GM23338 (cell line): ENCODE measurements at places on chromosomes 2 and 18. TPM values are rescaled to one million over a fixed set of nuclear protein-coding genes. Genes with fewer than 3 reads are reported as not detected.

DNA sequence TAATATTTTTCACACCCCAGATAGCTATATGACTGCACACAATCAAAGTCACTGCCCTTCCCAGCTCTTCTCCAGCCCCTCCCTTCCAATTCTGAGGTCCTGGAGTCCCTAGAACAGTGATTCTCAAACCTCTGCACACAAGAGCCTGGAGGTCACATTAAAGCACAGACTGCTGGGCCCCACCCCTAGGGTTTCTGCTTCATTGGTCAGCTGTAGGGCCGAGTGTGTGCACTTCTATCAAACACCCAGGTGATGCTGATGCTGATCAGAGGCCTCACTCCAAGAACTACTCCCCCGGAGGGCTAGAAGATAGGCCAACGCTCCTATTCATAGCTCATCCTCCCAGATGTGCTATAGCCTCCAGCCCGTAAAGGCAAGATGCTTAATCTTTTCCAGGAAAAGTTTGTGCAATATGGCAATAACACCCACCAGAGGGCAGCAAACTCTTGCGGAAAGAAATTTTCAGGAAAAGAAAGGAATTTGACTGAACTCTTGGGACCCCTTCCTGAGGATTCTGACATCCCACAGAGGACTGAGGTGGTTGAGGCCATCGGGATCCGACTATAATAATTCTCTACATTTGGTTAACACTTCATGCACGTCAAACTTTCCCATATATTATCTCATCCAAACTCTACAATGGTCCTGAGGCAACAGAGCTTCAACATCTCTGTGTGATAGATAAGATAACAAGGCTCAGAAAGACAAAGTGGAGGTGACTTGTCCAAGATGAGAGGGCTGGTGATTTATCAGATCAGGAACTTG is 194.2 kb upstream of the PKDCC start:
- H3K4me3 ChIP-seq: no peak overlapping the region
- no peak overlapping the region for H3K27ac ChIP-seq
- no peaks in the 10 kb centered on the region for H3K27me3 ChIP-seq
- DNase-seq: peak; percentile 93

DNA sequence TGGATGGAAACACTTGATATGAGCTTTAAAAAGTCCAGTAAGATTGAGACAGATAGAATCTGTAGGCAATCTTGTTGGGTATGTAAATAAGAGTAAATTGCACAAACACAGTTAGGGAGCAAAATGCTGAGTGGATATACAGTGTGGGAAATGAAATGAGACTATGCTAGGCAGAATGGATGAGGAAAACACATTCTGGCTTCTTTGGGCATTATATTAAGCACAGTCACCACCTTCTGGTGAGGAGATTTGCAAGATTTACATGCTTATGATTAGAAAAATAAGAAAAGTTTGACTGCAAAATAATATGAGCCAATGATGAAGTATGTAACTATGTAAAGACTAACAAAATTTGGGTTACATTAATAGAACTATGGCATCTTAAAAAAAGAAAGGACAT is 2165.0 kb upstream of the CELF4 start:
- no peaks in the 10 kb centered on the region for H3K36me3 ChIP-seq
- H3K4me1 ChIP-seq: peaks cover 20% of the 10 kb centered on the region
- DNase-seq: no peak
- no peak overlapping the region for H3K27ac ChIP-seq

- H3K27ac ChIP-seq: no peak overlapping the region
- no peak overlapping the region for H3K4me3 ChIP-seq
- no peak for DNase-seq
- peaks cover 4% of the 10 kb centered on the region; the same call in 1 of the 2 replicates for H3K4me1 ChIP-seq
- no peaks in the 10 kb centered on the region for H3K36me3 ChIP-seq
These were observed 6.4 kb downstream of the ITSN2 start for GRCh38 chr2:24353973-24354372.

DNA sequence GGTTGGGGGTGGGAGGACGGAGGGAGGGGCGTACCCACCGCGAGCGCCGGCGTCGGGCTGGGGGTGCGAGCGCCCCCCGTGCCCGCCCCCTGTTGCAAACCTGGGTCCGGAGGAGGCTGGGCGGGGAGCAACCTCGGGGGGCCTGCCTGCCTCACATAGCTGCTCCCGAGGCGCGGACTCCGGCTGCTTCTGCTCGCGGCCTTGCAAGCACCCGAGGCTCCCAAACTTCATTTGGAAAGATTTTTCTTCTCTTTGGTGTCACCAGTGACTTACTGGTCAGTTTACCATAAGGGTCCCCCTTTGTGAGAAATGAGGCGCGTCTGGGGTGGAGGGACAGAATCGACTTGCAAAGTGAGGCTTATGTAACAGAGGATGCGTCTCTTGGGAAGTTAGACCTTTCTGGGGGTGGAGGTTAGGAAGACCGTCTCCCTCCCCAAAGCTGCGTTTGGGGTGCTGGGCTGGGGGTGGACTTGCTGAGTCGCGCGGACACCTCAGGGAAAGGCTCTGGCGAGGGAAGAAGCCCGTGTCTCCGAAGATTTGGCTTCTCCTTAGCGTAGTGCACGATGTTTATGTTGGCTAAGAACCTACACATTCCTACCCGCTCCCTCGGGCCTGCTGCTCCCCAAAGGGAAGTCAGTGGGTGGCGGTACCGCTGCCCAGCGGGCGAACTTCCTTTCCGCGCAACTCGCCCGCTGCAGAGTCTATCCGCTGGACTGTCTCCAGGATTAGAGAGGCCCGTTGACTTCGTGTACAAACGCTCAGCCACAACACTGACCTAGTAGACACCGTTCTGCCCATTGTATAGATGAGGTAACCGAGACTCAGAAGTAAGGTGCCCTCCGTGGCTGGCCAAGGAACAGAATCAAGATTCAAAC is 559 bp downstream of the TMEM37 start:
- 0 out of 2 replicates have a peak, but pooled peaks cover 8% of the 10 kb centered on the region for H3K27me3 ChIP-seq
- H3K4me1 ChIP-seq: peaks cover 48% of the 10 kb centered on the region
- H3K36me3 ChIP-seq: no peaks in the 10 kb centered on the region
- H3K4me3 ChIP-seq: peak overlapping the region; percentile 95
- peak overlapping the region; percentile 81 for H3K27ac ChIP-seq
- DNase-seq: peak; percentile 57

DNA sequence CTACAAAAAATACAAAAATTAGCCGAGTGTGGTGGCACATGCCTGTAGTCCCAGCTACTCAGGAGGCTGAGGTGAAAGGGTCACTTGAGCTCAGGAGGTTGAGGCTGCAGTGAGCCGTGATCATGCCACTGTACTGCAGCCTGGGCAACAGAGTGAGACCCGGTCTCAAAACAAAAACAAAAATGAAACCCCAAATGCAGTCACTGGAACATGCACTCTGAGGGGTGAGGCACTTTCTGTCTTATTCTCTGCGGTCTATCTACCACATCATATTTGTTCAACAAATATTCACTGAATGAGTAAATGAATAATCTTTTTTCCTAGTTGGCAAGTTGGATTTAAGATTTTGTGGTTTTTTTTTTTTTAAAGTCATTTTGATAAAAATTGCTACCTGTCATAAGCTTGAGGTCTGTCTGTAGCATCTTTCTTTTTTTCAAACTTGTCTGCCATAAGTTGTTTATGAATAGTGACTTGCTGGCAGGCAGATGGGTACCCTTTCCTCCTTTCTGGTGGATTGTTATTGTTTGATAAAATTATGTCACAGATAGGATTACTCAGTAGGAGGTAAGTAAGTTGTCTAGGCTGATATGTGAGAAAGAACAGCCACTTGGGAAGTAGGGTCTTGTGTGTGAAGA is 11.8 kb downstream of the CHRNA1 start:
- no peak overlapping the region for H3K27ac ChIP-seq
- H3K4me1 ChIP-seq: peaks cover 16% of the 10 kb centered on the region
- no peaks in the 10 kb centered on the region for H3K27me3 ChIP-seq
- H3K36me3 ChIP-seq: no peaks in the 10 kb centered on the region
- DNase-seq: no peak

DSG1 gene
- total RNA-seq: 0.04 TPM in 1 of 2 replicates, not detected in the other
